ENCODE measurements at places on chromosomes 6 and 20. TPM values are rescaled to one million over a fixed set of nuclear protein-coding genes. Genes with fewer than 3 reads are reported as not detected.

MCHR2 gene
- polyA plus RNA-seq = not detected

- DNase-seq = no peak
These were observed 191.2 kb upstream of the PDE10A start for GRCh38 chr6:165854061-165854862.

GRCh38 chr6:21213492-21213891, 380.1 kb upstream of the SOX4 start:
- DNase-seq = no peak

MCCD1 gene
- not detected for polyA plus RNA-seq

BCAS4 gene
- polyA plus RNA-seq = 29.3 TPM

GRCh38 chr20:59823030-59823423, 110.4 kb downstream of the SYCP2 start:
- no peak for DNase-seq
